Cerebellar nuclear complex (tissue), 1 donor: ENCODE measurements at places on chromosomes 1 and 21.

DNA sequence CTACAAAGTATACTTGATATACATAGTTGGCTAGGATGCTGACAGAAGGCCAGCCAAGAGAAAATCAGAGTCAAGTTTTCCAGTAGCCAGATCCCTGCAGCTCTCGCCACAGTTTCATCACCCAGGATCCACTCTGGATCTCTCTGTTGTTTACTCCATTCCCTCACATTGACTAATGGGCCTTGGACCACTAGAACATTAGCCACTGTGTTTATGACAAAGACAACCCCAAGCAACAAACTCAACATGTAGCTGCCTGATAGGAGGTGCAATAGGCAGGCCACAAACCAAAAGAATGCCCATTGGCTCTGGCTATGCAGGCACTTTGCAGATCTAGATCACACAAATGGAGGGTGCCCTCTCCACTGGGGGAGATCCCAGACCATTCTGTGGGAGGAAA lies 44.2 kb downstream of the ARHGEF11 start:
- no peak for DNase-seq

- DNase-seq = no peak
Measured at GRCh38 chr1:20115916-20116315, 3.4 kb downstream of the PLA2G2D start.

GRCh38 chr1:83958704-83959103 lies 40.2 kb downstream of the TTLL7 start:
- no peak for DNase-seq

GRCh38 chr1:31336687-31337467 lies 36.0 kb downstream of the FABP3 start:
- DNase-seq = no peak

DNA sequence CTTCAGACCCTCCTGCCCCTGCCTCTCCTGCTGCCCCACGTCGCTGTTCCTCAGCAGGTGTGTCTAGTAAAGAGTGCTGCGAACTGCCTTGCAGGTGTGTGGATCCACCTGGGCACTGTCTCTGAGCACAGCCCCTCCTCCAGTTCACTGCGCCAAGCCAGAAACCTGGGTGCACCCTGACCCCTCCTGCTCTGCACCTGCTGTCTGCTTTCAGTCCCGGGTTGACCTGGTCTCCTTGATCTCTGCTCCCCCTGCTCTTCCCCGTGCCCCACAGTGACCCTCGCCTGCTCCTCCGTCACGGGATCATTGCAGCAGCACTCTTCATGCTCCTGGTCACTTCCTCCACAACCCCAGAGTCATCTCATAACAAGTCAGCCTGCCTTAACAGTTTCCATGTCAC lies 6.5 kb downstream of the A3GALT2 start:
- no peak for DNase-seq

- DNase-seq = no peak
Measured at GRCh38 chr1:201614262-201615015, 75.5 kb downstream of the NAV1 start.

GRCh38 chr1:170666541-170667254 lies 2.8 kb downstream of the PRRX1 start:
- DNase-seq = no peak
